ENCODE measurements at places on chromosomes 13 and 19.

- no peak for DNase-seq
Observed at GRCh38 chr19:17505223-17505622, 6.2 kb upstream of the PGLS start.

GRCh38 chr19:38528931-38529330, 88.8 kb downstream of the MAP4K1 start:
- DNase-seq = no peak

DNA sequence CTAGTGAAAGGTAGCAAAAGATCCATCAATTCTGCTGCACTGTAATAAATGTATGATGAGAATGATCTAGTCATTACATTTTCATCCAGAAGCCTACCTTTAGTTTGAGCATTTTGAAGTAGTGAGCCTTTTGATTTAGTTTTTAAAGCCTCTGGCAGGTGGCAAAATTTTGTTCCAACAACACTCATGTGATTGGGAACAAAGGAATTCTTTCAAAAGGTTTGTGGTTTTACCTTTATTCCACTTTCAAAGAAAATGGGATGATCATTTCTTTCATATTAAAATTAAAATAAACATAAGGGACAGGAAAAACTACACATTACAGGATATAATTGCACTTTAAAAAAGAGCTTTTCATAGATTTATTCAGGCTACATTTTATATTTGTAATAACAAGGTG, 260.2 kb downstream of the DACH1 start:
- no peak for DNase-seq

DNA sequence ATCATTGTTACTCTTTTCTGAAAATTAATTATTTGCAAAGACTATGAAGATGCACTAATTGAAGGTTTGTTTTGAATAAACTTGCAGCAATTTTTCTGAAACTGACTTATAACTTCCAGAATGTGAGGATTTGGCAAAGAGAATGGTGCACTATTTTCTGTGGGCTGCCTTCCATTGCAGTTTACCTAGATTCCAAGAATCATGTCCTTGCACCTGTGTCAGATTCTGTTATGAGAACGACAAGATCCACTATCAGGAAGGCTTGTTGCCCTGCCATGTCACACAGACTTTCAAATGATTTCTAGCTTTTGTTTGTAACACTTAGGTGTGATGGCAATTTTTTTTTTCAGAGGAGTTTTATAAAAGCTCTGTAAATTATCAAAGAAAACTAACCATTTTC, 5.6 kb upstream of the SLAIN1 start:
- DNase-seq = no peak

- DNase-seq = no peak
Observed at GRCh38 chr19:34711890-34712289, 22.2 kb upstream of the ZNF181 start.
